ENCODE measurements at places on chromosomes 2 and 18.
A peak's percentile ranks its signal among the peaks of the same experiment; 100 is the strongest.

DNA sequence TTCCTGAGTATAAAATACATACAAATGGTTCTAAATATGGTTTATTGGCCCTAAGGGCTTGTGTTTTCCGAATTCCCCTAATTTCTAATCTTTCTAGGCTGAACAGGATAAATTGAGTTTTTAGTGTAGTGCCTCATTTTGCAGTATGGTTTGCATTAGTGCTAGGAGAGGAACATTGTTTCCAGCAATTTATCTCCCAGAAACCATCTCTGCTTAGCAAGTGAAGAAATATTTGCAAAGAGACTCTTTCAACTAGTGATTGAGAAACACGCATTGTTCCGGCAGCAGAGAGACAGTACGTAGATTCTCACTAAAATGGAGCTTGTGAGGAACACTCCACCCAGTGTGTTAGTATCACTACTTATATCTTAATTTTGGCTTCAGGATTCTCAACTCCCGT, 177.8 kb upstream of the EPAS1 start:
- H3K4me3 ChIP-seq, result no peak overlapping the region
- H3K36me3 ChIP-seq, result no peaks in the 10 kb centered on the region
- DNase-seq, result no peak
- H3K27me3 ChIP-seq, result no peaks in the 10 kb centered on the region

GRCh38 chr2:159795841-159796690, 1.9 kb downstream of the CD302 start:
- peaks cover 2% of the 10 kb centered on the region for H3K36me3 ChIP-seq
- peaks cover 12% of the 10 kb centered on the region for H3K4me1 ChIP-seq
- no peak overlapping the region for H3K27ac ChIP-seq
- peaks cover 13% of the 10 kb centered on the region for H3K27me3 ChIP-seq
- H3K4me3 ChIP-seq, result no peak overlapping the region

DNA sequence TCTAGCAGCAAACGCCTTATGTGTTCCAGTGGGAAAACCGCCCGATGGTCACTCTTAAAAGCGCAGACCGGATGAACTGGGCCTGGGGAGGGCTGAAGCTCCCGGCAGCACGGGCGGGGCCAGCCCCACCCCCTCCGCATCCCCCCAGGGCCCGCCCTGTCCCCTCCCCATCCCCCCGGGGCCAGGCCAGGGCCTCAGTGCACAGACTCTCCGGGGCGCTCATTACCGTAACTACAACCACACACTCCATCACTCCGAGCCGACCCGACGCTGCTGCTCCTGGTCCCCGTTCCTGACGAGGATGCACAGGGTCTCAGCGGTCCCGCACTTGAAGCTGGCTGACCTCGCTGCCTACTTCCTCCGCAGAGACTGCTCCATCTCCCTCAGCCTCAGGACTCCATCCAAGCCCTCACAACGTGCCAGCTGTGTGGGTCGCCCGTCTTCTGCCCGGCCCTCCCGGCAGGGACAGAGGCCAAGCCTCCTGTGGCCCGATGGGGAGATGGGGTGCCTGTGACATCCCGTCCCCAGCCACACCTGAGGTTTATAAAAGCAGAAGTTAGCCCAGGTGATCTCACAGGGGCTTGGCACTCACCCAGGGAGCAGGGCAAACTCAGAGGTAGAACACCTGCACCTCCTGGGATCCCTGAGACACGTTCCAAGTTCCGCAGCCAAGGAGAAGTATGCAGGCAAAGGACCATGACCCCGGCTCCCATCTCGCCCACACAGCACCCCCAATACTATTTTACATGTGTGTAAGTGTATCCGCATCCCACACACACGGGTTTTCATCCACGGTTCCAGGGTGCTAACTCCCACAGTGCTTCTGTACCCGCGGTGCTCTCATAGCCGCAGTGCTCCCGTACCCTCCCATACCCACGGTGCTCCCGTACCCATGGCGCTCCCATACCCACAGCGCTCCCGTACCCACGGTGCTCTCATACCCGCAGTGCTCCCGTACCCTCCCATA, 36.0 kb downstream of the SLC66A2 start:
- H3K27ac ChIP-seq, result peak overlapping the region; percentile 57
- no peak overlapping the region for H3K4me3 ChIP-seq
- H3K36me3 ChIP-seq, result peaks cover 13% of the 10 kb centered on the region
- no peak for DNase-seq
- H3K4me1 ChIP-seq, result peaks cover 29% of the 10 kb centered on the region

GRCh38 chr2:109513749-109514588, 99.8 kb downstream of the SEPTIN10 start:
- H3K27ac ChIP-seq, result no peak overlapping the region
- peaks cover 21% of the 10 kb centered on the region for H3K4me1 ChIP-seq
- peaks cover 8% of the 10 kb centered on the region for H3K27me3 ChIP-seq
- DNase-seq, result no peak
- H3K36me3 ChIP-seq, result no peaks in the 10 kb centered on the region

DNA sequence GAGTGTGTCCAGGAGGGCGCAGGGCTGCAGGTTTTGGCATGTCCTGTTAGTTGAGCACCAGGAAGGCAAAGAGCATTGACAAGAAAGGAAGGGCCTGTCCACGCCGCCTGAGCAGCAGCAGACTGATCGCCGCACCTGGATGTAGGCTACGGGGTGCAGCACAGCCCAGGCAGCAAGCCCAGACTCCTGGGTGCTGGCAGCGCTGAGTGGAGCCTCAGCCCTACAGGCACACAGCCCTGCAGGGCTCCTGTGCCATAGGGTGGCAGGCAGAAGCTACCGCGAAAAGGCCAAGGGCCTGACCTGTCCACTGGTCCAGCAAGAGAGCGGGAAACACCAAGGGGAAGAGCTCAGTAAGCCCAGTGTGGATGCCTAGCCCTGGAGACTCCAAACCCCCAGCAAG, 198.0 kb downstream of the HDAC4 start:
- no peak overlapping the region for H3K4me3 ChIP-seq
- no peak for DNase-seq
- H3K4me1 ChIP-seq, result peaks cover 45% of the 10 kb centered on the region

DNA sequence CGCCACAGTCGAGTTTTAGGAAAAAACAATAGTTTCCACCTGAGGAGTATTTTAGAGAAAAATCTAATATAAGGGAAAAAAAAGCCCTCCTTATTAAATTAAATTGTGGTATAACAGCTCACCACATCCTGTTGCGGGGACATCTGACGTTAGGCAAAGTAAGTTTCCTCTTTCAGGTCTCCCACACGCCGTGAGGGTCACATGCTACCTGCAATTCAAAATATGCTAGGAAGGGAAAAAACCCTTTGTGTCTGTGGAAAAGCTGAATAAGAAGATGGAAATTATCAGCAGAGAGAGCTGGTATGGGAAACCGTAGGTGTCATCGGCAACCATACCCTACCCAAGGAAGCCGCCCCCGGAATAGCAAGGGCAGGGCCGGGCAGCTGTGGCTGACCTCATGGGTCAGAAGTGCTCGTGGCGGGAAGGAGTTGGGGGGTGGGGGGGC, 128.0 kb downstream of the NFATC1 start:
- peaks cover 28% of the 10 kb centered on the region for H3K36me3 ChIP-seq
- H3K27ac ChIP-seq, result peak overlapping the region; percentile 98
- peak overlapping the region; percentile 82 for H3K4me3 ChIP-seq
- H3K27me3 ChIP-seq, result no peaks in the 10 kb centered on the region
- peaks cover 61% of the 10 kb centered on the region for H3K4me1 ChIP-seq

DNA sequence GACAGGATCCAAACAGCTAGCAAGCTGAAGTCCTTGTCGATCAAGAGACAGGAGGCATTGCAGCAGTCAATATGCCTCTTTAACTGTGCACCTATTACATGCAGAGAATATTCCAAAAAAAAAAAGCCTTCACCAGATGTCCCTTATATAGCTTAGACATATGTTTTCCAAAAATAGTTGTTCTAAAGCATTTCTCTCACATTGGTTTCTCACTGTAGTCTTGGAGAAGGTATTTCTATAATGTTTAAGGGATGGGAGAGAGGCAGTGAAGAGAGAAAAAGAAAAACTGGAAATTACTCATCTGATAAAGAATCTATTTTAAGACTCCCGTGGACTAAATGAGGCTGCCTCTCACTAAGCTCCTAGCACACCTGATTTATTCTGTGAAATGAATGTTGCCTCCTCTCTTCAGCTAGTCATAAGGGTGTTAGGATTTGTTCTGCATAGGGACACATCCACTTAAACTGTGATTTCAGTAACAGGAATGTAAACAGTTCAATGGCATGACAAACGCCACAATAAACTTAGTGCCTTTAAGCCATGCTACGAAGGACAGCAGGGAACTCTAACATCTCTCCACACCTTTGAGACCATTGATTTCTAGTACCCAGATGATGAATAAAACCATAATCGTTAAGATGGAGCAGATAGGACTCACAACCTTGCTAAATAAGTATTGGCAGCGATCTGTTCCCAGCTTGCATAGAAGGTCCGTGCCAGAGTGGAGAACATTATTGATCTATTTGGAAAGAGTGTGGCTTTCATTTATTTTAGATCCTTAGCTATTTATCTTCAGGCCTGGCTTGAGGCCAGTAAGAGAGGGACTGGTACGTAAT, 98.6 kb upstream of the NCK2 start:
- no peak overlapping the region for H3K27ac ChIP-seq
- DNase-seq, result no peak

DNA sequence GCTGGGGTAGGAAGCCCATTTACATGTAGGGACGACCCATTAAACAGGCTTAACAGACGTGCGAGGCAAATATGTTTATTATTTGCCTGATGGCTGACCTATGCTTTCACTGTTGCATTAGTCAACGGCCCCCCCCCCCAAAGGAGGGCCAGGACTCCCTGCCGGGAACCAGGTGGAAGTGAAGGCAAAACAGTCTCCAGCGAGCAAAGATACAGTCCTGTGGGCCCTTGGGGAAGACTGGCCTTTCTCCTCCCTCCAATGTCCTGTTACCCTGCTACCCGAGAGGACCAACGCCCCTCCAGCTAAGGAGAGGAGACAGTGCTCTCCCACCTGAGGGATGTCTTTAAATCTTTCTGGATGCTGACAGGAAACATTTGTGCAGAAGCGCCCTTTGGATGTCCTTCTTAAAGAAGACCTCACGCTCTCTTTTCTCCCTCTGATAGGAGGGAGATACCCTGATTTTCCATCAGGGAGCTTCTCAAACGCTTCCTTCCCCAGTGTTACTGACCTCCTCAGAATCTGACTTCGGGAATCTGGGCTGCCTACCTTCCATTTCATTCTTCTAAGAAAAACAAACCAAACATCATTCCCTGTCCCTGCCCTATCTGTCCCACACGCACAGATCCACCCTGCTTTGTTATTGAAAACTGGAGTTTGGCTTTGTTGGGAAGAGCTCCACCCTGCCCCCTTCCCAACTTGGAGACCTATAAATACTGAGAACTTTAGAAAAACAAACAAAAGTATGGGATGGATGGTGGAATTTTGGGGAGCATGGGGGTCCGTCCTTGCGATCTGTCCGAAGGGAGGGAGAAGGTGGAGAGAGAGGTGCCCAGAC, 135.9 kb upstream of the SIX3 start:
- no peaks in the 10 kb centered on the region for H3K36me3 ChIP-seq
- H3K4me3 ChIP-seq, result no peak overlapping the region
- H3K4me1 ChIP-seq, result no peaks in the 10 kb centered on the region
- no peak overlapping the region for H3K27ac ChIP-seq

DNA sequence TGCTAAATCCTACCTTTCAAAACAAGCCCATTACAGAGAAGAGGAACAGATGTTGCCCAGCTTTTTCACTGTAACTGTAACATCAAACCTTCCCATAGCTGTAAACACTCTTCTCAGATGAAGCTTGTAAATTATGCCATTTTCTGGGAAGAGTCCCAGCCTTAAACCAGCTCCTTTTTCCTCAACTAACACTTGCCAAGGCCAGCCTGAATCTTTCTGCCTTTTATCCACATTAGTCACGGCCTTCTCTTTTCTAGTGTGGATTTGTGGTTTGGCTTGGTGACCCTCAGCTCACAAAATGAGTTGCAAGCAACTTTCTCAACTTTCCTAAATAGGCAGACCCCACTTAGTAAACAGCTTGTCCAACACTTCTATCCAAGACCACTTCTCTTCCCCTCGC, 90.2 kb downstream of the CABLES1 start:
- no peak overlapping the region for H3K4me3 ChIP-seq
- no peak for DNase-seq
- H3K4me1 ChIP-seq, result no peaks in the 10 kb centered on the region

All from central memory CD8-positive, alpha-beta T cell (primary cell).